GM23248 (cell line): ENCODE measurements at places on chromosomes 13 and 19.

DNA sequence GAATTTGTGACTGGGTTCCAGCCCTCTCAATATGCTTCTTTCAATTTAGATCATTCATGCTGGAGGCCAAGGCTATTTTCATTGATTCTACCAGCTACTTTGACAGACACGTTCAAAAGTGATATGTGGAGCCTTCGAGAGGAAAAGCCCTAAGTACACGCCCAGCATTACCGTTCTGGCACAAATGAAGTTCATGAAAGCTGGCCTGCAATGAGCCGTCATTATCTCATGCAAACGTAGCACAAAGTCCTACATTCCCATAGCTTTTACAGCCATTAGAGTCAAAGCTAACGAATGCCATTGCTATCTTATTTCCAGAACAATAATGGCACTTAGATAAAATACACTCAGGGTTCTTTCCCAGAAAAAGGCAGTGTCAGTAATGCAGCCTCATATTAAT lies 1237.6 kb downstream of the EFNB2 start:
- DNase-seq = no peak

DNA sequence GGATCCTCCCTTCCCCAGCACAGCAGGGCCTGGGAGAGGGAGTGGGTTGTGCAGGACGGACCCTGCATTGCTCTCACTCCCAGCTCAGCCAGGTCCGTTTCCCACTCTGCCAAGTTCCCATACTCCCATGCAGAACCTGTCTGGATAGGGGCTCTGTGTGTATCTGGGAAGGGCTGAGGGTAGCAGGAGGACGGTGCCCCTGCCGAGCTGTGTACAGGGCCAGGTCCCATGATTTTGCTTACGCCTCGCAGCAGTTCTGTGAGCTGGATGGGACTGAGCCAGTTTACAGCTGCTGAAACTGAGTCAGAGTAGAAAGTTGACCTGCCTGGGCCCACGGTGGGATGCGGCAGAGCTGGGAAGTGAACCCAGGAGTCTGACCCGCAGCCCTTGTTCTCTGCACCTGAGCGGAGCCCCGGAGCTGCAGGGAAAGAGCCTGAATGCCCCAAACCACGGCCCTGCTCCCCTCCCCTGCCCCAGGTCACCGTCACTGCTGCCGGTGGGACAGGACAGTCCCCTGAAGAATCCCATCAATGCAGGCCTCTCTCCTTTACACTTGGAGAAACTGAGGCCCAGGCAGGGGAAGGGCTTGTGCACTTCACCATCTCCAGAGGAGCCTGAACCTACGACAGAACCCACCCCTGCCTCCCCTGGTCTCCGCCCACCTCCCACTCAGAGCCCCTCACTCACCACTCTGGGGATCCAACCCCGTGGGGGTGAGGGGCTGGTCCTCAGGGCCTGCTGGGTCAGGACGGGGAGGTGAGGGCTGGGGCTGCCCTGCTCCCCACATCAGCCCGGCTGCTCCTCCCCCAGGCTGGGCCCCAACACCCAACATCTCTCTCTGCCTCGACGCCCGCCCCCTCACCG lies 3.5 kb downstream of the LILRB5 start:
- DNase-seq = no peak

DNA sequence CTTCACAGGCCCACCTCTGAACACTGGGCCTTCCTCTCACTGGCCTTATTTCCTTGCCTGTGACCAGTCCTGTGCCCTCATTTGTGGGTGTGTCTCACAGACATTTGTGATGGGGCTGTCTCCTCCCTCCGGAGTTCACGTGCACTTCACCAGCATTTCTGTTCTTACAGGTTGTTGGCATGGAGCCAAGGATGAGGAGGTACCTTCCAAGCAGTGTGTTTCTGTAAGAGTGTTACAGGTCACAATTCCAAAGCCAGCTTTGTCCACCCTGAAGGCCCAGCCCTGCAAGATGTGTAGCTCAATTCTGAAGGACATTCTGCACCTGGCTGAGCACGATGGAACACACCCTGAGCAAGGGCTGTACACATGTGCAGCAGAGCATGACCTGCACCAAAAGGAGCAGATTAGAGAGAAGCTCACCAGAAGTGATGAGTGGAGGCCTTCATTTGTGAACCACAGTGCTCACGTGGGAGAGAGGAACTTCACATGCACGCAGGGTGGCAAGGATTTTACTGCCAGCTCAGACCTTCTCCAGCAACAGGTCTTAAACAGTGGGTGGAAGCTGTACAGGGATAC lies 8.1 kb downstream of the ZNF749 start:
- DNase-seq = no peak

DNA sequence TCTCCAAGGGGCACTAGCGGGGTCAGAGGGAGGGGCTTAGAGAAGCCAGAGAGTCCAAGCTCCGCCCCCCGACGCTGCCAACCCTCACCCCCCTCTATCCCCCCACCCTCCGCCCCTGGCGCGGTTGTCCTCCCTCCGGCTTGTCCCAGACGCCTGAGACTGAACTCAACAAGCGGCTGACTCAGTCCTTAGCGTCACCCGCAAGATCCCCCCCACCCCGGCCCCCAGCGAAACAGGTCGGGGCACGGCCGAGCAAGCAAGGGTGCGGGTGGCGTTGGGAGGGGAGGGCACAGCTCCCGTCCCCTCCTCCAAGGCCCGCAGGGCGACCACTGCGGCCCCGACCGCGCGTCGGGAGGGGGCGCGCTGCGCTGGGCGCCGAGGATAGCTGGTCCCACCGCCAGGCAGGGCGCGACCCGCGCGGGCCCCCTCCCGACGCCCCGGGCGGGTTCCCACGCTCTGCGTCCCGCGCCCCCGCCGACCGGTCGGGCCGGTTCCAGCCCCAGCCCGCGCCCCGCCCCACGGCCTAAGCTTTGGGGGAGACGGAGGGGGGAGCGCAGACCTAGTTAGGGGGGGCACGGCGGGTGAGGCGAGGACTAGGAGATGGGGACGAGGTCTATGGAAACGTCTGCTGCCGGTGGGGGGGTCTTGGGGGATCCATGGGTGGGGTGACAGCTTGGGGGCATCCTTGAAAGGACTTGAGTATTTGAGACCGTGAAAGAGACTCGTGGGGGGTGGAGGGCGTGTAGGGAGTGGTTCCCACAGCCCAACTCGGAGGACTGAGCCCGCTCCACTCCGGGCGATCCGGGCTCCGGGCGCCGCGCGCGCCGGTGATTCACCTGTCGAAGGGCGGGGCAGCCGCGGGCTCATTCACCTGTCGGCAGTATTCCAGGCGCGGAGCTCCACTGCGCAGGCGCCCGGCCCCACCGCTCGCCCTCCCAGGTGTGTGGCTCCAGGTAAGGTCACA lies 5.1 kb downstream of the NOTCH3 start:
- peak; percentile 95 for DNase-seq

DNA sequence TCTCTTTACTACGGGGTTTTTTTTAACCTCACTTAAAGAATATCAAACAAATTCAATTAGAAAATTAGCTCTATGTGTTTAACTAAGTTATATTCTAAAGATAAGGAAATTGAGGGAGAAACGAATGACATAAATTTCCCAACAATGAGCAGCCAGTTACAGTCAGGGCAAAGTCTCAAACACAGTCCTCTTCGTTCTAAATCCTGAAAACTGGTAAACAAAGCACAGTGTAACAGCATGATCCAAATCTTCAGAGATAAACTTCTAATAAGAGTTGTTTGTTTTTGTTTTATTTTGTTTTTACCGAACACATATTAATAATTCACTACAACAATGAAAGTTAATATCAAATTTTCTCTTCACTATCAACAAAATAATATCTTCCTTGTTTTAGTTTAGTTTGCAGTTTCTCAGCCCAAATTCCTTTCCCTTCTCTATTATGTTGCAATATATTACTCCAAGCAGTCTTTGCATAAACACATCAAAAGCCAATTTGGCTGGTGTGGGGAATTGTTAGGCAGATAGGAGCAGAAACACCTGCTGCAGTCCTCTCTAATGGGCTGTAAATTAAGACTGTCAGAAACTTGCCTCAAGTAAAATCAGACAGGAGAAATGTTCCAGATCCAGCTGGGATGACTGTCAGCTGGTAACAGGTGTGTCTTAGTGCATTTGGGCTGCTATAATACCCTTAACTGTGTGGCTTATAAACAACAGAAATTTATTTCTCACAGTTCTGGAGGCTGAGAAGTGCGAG lies 106.5 kb upstream of the SGCG start:
- no peak for DNase-seq

GRCh38 chr13:26563713-26564112 lies 6.2 kb downstream of the WASF3 start:
- DNase-seq = no peak

DNA sequence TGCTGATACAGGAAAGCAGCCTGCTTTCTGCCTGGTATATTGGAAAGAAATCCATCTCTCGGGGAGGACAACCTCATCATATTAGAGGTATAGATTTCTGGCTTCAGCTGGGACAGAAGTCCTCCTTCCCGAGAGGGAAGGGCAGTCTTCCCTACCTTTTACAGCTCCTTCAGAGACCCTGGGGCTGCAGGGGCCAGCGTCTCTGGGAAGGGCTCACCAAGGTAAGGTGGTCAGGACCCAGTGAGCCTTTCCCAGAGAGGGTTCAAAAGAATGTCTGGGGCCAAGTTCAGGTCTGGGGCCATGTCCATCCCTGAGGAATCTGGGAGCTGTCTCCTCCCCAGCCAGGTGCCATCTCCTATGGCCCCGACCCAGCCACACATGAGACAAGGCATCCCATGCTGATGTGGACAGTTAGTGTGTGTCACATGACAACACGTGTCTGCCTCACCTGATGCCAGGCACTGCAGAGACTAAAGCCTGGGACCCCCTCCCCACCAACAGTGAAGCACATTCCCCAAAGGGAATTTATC lies 136.4 kb downstream of the URI1 start:
- DNase-seq = no peak

GRCh38 chr19:54461613-54462012 lies 2.0 kb downstream of the LENG9 start:
- DNase-seq = no peak

DNA sequence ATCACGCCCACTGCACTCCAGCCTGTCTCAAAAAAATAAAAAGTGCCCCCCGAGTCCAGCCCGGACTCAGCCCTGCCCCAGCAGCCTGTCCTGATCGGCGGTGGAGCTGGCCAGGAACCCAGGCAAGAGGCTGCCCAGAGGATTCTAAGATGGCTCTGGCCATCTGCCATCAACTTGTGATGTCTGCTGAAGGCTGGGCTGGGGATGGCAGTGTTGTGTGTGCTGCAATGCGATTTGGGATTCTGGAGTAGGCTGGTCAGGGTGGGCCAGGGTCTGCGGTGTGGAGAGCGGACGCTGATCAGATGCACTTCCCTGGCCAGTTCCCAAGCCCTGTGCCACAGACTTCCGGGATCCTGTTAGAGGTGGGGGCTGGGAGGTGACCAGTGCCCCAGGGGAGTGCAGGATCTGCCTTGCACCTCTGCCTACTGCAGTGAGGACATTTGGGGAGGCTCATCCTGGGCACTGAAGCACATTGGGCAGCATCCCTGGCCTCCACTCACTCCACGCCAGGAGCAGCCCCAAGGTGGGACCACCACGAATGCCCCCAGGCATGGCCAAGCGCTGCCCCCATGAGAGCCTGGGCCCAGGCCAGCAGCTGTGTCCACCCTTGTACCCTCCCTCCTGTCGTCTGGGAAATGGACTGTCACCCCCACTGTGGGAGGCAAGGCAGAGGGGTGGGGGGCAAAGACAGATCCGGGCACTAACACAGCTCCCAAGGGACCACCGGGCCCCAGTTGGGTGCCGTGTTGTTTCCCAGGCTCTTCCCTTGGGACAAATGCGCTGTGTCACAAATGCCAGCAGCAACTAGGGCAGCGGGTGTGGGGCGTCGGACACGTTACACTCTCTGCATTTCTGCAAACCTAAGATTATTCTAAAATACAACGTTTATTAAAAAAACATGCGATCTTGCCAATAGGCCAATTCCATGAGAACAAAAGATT lies 3.4 kb upstream of the TBXA2R start:
- peak; percentile 36 for DNase-seq

- DNase-seq = no peak
Observed at GRCh38 chr13:113666951-113667701, at the start of gene GRK1. TSS of gene GRK1 (plus strand) at chr13:113667219. CDS start at chr13:113667387, 168 bp downstream.

DNA sequence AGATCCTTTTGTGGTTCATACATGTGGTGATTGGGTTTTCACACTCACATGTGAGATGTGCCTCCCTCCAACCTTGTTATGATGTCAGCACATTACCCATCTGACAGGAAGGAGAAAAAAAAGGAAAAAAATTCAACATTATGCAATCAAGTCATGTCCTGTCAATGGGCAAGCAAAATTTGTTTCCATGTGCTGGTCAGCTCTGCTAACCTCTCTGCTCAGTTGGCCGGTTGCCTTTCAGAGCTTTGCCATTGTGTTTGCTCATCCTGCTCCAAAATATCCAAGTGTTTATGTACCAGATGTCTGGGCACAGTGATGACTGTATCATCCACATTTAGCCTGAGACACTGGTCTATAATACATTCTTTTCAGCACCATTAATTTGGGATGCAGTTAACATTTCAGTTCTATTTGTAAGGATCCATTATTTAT lies 27.0 kb upstream of the METTL21C start:
- DNase-seq = peak; percentile 69

GRCh38 chr19:16366433-16367260 lies 42.0 kb downstream of the KLF2 start:
- DNase-seq = no peak

GRCh38 chr19:32018014-32018413 lies 327.4 kb upstream of the ZNF507 start:
- DNase-seq = peak; percentile 85

- peak; percentile 72 for DNase-seq
Observed at GRCh38 chr13:113862931-113863523, 849 bp downstream of the GAS6 start.

DNA sequence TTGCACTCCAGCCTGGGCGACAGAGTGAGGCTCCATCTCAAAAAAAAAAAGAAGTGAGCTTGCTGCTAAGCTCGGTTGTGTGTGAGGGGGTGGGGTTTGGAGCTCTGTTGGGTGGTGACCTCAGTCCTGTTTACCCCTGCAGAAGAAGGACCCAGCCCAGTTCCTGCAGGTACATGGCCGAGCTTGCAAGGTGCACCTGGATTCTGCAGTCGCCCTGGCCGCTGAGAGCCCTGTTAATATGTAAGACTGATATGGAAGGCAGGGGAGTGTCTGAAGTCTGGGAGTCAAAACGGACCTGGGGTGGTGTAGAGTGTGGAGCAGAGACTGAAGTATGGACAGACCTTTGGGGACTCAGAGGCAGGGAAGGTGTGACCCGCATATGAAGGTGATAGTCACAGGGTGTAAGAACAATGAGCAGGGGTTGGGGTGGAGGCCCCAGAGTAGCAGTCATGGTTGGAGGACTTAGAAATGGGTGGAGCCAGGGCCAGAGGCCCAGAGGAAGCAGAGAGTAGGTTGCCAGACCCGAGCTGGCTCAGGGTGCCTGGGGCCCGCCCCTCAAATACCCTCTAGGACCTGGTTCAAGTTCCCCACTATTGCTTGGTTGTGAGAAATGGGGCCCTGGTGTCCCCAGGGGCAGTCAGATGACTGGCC lies 13.2 kb downstream of the CLASRP start:
- no peak for DNase-seq

- DNase-seq = peak; percentile 20
Observed at GRCh38 chr13:51202477-51203046, 19.6 kb upstream of the FAM124A start.
